ENCODE measurements at places on chromosomes 12 and 14. TPM values are rescaled to one million over a fixed set of nuclear protein-coding genes. Genes with fewer than 3 reads are reported as not detected.

DNA sequence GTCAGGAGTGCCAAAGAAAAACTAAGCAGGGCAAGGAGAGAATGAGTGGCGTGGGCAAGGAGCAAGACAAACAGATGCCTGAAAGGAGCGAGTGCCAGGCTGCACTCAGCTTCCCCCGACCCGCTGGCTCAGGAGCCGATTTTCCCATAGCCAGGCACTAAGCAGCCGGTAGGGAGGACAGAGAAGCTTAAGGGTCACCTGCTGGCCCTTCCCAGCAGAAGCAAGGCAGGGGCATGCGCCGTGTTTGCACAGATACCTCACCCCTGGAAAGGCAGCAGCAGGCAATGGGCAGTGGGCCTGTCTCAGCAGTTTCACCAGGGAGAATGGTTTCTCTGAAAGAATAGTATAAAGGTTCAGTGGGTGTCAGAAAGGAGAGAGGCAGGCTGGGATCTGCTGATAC is 104.9 kb upstream of the FKBP4 start:
- peak; percentile 75 for DNase-seq

DNA sequence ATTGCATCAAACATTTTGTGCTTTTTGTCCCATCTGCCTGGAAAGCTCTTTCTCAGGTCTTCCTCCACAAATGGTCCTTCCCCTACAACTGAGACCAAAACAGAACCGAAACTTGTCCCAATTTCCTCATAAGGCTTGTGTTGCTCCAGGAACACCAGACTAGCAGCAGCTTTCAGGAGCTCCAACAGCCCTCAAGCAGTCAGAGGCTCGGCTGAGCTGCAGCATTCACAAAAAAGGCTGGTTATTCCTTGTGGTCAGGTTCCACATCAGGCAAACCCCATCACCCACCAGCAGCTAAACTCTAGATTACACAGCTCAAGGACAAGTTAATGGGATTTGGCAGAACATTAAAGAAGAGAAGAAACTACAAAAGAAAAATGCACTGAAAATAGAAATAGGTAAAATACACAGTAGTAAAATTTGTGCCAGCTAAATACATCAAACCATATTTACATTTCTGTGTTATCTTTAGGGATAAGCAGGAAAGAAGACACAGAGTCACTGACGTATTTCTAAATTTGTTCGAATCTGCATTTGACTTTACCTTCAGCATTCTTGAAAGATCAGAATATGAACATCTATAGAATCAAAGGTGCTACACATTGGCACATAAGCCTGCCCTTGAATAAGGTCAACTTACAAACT is 141.2 kb downstream of the STXBP6 start:
- no peak for DNase-seq

DNA sequence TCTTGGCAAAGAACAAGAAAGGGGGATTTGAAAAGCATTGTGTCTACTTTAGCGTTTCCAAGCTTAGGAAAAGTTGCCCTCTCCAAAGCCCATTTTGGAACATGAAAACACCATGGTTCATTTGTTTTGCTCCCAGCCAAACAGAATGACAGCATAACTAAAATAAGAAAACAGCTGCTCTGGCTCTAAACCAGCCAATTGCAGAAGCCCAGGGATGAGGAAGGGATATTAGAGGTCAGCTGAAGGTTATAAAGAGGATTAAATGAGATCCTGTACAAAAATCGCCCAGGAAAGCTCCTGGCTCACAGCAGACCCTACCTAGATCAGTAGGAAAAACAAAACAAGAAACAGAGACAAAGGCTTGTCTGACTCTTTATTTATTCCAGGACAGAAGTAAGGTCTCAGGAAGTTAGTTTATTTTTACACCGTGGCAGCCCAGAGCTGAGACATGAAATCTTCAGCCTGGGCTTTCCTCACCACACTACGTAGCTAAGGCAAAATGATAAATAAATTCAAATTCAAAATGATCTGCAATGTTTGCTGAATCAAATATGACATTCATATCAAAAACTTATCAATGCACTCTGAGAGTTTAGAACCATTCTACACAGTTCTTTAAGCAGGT is 25.9 kb downstream of the SPX start:
- no peak for DNase-seq

- DNase-seq: no peak
Measured at GRCh38 chr14:42719391-42719790, 1112.7 kb downstream of the LRFN5 start.

- DNase-seq: no peak
Measured at GRCh38 chr14:93997082-93997481, at the start of gene CCDC197. CCDC197 (plus strand) TSS chr14:93997301; CDS start chr14:93998132, 831 bp downstream.

DNA sequence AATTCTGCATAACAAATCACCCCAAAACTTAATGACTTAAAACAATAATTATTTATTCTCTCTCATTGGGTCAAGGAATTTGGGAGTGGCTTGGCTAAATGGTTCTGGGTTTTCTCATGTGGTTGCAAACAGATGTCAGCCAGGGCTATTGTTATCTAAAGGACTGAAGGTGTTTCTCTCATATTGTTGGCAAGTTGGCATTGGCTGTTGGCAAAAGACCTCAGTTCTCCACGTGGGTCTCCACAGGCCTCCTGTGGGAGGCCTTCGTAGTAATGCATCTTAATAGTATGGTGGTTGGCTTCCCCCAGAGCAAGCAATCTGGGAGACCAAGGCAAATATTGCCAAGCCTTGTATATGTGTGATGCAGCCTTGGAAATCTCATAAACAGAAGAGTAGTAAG is 14.4 kb downstream of the GALNT16 start:
- DNase-seq: no peak

Gene KLRG1
- 1.5 TPM for total RNA-seq

Gene BIN2
- 2.0 TPM for total RNA-seq

All from esophagus muscularis mucosa (tissue), 4 donors.